T-helper 2 cell (primary cell): ENCODE measurements at places on chromosomes 1 and 21.

DNA sequence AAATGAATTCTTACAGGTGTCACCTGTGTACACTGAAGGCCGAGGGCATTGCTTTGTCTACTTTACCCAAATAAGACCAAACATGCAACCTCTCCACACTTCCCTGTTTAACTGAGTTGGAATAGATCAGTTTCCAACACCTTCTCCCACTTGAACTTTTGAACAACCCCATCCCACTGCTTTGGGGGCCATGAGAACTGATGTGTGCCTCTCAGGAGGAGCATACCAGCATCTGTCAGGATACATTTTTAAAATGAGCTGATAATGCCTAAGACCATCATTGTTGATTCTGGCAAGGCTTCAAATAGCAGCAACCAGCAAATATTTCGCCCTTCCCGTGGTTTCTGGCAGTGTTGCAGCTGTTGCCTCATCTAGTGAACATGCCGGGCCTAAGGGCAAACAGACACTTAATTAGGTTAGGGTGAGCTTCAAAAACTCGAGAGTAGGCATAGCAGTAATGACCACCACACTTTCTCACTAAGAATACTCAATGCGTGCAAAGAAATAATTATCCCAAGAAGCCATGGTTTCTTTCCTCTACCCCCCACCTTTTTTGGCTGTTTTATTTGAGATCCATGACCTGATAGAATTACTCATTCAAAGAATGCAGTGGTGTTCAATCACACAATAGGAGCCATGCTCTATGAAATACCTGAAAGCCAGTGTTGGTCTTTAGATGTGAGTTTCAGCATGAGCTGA is 63.7 kb downstream of the MAP10 start:
- DNase-seq: no peak

DNA sequence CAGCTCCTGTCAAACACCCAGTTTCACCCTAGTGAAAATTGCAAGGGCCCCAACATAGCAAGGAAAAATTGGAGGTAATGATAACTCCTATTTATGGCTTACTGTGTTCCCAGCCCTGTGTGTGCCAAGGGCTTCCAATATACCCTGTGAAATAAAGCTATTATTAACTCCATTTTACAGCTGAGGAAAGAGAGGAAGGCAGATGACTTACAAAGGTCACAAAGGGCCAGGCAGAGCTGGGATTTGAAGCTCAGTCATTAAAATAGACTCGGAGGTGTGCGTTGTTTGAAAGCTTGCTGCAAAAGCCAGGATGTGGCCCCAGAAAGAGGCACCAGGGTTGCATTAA is 20.2 kb upstream of the SDC3 start:
- no peak for DNase-seq

GRCh38 chr1:9900142-9901043 is 9.7 kb downstream of the CTNNBIP1 start:
- no peak for DNase-seq

- no peak for DNase-seq
Observed at GRCh38 chr1:213658457-213658856, 329.3 kb upstream of the PROX1 start.

GRCh38 chr21:15276243-15276642 is 211.4 kb upstream of the NRIP1 start:
- no peak for DNase-seq

DNA sequence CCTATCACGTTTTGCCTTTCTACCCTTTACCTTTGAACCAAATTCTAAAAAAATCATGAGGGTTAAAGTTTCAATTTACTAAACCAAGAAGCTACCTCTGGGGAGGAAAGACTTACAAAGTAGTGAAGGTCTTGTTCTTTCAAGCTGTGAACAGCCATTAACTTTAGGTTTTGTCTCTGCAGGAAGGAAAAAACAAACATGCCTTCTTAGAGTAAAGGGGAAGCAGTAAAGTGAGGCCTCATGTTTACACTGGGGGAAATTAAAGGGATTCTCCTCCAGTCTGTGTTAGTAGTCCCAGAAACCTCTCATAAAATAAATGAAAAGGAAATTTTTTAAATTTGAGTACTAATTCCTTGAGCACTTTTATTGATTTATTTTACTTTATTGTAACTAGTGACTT is 780.2 kb upstream of the ADGRL2 start:
- no peak for DNase-seq

GRCh38 chr1:12405325-12406210 is 175.7 kb downstream of the VPS13D start:
- no peak for DNase-seq

DNA sequence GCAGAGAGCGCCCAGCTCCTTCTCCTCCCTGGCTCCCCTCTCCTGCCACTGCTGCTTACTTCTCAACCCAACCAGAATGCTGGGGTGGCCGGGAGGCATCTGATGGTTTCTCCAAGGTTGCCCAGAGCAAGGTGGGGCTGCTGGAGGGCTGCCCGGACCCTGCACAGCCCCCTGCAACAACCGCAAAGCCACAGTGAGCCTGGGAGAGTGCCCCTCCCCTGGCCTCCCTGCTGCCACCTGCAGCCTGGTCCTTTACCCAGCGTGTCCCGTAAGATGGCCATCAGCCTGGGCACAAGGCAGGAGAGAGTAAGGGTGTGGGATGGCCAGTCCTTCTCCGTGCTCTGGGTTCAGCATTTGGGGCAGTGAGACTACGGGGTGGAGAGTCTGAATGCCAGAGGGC is 17.0 kb downstream of the MX2 start:
- DNase-seq: no peak

- DNase-seq: no peak
Observed at GRCh38 chr1:207001492-207002245, 30.9 kb downstream of the C1orf116 start.

- DNase-seq: no peak
Observed at GRCh38 chr1:41521766-41522165, 37.3 kb upstream of the EDN2 start.

DNA sequence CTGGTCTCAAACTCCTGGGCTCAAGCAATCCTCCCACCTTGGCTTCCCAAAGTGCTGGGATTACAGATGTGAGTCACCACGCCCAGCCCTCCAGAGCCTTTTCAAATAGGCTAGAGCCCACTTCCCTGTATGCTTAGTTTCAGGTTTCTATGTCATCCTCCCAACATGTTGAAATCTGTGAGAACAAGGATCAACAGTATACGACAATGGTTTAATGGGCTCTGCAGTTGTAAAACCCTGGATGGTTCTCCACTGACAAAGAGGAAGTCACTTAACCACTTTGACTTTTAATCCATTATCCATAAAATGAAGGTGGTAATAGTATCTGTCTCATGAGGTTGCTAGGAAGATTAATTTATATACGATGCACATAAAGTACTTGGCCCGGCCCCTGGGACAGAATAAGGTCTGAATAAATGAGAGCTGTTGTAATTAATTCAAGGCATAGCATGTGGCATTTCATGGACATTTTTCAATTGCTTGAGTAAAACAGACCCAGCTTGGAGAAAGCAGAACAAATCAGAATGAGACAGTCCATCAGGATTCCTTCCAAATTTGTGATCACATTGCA is 113.9 kb upstream of the ZNF648 start:
- DNase-seq: no peak

DNA sequence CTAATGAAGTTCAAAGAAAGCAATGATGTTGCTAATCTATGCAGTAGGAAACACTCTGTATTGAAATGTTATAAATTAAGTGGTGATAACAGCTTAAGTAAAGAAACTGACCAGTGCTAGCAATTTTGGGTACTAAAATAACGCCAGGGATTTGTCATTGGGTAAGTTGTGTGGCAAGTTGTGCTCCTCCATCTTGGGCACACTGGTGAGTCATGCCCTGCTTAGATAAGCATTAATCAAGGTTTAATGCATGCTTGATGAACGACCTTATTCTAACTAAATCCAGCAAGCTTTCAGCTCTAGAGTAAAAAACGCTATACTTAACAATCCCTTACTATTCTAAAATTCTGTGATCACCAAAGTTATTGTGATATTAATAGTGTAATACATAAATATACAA is 25.2 kb downstream of the VAMP4 start:
- no peak for DNase-seq

DNA sequence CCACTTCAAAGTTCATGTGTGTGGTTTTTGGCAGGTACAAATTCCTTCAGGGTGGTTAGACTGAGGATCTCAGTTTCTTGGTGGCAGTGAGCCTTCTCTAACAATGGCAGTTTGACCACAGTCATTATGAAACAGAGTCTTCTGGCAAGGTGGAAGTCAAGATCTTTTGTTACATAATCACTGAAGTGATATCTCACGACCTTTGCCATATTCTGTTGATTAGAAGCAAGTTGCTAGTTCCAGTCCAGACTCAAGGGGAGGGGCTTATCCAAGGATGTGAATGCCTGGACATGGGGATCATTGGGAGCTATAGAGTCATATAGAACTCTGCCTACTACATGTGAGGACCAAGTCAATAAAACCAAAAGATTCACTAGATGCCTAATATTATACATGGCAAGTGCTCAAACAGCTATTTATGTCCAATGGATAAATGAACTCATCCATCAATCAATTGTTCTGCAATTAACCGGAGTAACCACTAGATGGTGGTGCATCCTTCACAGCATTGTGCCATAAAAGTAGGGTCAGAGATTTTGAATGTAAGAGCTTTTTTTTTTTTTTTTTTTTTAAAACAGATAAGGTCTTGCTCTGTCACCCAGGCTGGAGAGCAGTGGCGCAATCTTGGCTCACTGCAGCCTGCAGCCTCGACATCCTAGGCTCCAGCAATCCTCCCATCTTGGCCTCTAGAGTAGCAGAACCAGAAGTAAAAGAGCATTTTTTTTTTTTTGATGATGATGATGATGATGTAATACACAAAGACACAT is 131.9 kb downstream of the CRB1 start:
- DNase-seq: no peak

DNA sequence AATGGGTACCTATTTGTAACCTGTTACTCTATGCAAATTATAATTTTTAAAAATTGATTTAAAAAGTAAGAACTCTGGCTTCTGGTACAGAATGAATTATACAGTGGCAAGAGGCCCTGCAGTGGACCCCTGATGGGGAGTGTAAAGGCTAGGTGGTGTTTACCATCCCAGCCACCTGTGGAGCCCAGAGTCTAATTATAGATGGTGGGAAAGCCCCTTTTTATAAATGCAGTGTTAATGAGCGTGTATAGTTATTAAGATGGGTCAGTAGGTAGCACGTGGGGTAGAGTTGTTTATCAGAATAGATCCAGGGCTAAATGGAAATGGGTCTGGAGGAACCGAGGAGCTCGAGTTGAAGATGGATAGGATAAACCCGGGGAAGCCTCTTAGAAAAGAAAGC is 13.9 kb upstream of the PRELP start:
- DNase-seq: no peak
